ENCODE measurements at places on chromosomes 4 and X. TPM values are rescaled to one million over a fixed set of nuclear protein-coding genes. Genes with fewer than 3 reads are reported as not detected.
A peak's percentile ranks its signal among the peaks of the same experiment; 100 is the strongest.

DNA sequence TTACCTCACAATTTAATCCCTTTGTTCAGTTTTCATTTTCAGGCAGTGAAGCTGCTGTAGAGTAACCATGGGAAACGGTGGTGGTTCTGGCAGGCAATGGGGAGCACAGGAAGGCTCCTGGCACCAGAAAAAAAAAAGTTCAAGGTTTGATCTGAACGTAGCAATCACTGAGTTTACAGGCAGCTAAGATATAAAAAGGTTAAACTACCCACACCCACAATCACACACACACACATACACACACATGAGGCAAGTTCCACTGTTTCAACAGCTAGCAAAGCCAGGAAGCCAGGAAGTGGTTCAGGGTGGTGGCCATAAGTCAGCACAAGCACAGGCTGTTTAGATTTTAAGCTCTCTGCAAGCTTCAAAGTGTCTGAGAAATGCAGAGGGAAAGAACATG is at the start of gene SULT1B1:
Gene SULT1B1, minus strand, starts transcription at position 166 of the 400 bp plus-strand sequence. CDS start 5,403 bp downstream, outside the sequence.
- no peak for DNase-seq

The YY2 gene
- 1.3 TPM for total RNA-seq

- DNase-seq: no peak
Observed at GRCh38 chrX:78957768-78958130, 12.6 kb downstream of the P2RY10 start.

DNA sequence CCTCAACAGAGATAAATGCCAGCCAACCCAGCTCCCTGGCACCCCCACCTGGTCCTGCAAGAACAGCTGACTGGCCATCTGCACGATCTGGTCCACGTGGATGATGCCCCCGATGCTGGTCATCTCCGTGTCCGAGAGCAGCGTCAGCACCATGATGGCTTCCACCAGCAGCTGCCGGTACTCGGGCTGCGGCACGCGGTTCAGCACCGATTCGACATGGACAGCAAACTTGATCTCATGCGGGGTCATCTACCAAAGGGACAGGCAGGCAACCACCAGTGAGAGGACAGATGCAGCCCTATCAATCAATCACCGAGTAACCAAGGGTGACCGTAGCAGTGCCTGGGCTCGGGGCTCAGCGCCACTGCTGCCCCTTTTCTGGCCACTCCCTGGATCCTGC is 89.8 kb downstream of the PHKA2 start:
- no peak for DNase-seq

DNA sequence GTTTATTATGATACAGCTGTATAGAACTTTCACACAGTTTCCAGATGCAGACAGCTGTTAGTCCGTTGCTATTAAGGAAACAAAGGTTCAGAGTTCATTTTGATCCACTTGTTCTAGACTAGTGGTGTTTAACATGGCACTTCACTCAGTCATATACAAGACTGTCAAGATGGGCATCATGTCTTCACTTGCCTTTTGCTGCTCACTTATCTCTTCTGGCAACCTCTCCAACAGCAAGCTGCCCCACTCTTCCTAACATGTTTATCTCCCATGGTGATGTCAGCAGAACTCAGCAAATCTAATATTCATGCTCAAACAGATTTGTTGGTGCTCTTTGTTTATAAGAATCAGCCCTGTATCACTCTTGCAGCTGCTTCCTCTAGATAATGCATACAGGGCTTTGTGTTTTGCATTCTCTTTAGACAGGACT is 236.2 kb upstream of the HAND2 start:
- DNase-seq: no peak

DNA sequence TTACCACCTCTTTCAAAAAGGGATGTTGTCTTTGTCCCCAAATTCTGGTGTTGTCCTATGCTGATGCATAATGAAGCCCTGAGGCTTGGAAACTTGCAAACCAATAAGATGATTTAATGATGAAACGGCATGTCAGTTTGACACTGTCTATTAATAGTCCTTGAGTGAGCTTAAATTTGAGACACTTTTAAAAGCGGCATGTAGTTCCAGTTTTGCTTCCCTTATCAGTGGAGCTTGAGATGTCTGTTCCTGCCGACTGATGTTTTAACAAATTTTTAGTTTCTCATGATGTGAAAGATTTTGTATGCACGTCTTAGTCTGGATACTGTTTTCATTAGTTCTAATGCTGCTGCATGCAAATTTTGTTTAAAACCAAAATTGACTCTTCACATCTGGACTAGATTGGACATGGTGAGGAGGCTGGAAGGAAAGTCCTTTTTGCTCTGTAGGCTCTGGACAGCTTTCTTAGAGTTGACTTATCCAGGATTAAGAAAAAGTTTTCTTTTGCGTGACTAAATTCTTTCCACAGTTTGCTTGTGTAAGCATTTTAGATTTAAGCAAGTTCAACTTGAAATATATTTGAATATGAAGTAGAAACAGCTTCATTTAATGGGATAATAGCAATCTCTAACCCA is 11.7 kb downstream of the C1GALT1C1 start:
- no peak for DNase-seq

- DNase-seq: no peak
Observed at GRCh38 chrX:71870208-71871098, 40.2 kb upstream of the NHSL2 start.

- DNase-seq: no peak
Observed at GRCh38 chr4:143700046-143700415, 444 bp downstream of the FREM3 start.

The MTMR8 gene
- total RNA-seq: 2.5 TPM

GRCh38 chr4:101853691-101854090 is 63.2 kb downstream of the BANK1 start:
- DNase-seq: no peak

DNA sequence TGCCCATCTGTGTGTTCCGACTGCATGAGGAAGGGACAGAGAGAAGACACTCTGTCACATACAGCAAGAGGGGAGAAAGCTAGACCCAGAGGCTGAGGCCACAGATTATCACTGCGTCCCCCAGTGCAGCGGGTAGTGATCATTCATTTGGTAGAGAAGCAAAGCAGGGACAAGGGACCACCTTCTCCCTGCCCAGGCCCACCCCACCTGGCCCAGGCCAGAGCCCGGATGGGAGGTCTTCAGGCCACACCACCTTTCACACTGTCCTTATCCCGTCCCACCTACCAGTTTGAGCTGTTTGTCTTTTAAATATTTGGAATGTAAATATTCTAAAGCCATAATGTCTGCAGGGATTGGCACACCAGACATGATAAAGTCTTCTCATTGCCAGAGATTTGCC is 10.6 kb downstream of the TNIP2 start:
- DNase-seq: no peak

The NSUN7 gene
- total RNA-seq: 6.9 TPM

DNA sequence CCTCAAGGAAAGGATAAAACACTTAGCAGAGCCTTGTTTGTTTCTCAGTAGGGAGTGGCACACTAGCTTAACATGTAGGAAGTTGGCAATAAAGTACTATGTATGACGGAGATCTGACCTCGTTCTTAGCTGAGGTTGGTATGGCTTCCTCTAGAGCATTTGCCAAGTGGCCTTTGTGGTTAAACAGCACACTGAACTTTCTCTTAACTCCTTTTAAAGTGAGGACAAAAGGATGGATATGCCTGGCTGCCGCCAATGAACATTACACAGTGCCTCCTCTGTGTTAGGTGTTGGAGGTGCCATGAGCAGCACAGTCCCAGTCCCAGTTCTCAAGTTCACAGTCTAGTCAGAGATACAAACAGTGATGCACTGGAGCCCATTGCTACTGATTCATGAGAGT is 54.4 kb downstream of the VGLL1 start:
- no peak for DNase-seq

- no peak for DNase-seq
Observed at GRCh38 chr4:124737619-124738018, 25.1 kb upstream of the ANKRD50 start.

DNA sequence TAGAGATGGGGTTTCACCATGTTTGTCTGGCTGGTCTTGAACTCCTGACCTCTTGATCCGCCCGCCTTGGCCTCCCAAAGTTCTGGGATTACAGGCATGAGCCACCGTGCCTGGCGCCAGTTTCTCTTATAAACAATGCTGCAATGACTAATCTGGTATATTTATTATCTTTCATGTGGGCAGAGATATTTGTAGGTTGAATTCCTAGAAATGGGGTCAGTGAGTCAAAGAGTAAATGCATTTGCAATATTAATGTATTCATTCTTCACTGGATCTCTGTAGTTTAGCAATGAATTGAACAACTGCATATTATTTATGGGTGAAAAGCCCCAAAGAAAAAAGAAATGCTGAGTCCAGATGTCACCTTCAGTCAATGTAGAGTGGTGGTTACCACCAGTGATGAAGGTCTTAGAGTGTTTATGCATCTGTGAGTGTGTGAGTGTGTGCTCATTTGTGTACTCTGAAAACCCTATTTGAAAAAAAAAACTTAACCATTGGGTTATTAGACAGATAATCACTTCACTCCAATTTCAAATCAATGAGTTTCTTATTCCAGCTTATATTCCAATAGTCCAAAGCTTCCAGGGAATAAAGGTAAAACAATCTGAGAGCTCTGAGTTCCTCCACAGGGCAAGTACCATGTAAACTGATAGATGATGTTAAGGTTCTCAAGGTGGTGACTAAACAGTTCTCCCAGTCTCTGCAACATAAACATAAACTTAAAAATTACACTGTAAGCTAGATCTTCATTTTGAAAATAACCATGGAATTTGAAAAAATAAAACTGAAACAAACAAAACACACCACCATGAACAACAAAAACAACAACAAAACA is 22.6 kb upstream of the CD38 start:
- no peak for DNase-seq

DNA sequence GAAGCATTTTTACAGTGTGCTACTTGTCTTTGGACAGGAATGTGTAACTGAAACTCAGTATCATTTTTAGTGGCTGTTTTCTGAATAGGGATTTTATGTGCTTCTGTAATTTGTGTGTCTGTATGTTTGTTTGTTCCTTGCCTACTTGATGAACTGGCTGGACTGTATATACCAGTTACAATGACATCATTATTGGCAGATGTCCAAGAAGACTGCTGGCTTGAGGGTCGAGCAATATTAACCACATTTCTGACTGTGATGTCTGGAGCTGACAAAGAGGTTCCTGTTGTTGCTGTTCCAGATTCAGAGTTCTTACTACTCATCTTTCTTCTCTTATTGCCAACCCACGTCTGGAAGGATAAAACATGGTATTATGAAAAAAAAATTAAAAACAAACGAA is 33.0 kb downstream of the HDX start:
- no peak for DNase-seq

DNA sequence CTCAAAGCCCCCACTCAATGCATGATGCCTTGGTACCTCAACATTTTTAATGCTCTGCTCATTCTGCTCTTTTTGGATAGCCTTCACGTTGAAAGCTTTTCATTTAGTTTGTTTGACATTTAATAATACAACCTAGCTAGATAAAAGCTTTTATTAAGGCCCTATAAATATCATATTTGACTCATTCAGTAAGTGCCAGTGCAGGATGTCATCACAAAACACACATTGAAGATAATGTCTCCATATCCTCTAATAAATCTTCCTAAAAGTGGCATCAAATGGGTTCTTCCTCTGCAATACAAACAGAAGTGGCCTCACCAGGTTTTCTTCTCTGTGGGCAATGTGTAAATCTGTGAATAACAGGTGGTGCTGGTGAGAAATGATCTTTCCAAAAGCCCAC is 12.0 kb upstream of the PCYT1B start:
- DNase-seq: no peak

The PNPLA4 gene
- total RNA-seq: 20.4 TPM

DNA sequence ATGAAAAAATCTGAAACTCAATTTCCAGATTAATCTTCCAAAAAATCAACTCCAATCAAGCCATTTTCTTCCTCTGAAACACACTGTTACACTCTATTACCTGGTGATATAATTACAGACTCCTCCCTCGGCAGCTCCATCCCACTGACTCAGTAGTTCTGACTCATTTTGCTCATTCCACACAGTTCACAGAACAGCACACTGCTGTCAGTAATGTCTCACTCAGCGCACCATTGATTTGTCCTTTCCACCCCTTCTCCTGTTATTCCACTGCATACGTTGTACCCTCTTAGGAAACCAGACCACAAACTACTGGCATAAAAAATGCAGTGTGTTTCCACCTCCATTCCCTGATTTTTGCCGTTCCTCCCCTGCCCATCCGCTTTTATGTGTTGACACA is 212.7 kb downstream of the SLIT2 start:
- no peak for DNase-seq

- DNase-seq: no peak
Observed at GRCh38 chr4:8083086-8083825, 75.4 kb downstream of the ABLIM2 start.

The IL2 gene
- 1.8 TPM for total RNA-seq

DNA sequence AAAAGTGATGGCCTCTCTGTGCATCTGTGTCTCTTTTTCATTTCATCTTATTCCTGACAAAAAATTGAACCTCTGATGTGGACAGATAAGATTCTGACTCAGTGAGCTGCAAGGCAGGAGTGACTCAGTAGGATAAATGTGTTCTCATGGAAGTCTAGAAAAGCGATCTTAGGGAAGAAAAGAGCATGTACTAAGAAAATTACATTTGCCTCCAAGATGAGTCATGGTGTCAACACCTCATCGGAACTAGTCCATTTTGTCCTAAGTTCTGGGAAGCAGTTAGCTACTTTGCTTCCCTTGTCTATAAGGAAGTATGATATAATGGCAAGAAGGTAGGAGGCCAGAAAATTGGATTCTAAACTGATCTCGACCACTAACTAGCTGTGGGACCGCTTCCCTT is 83.5 kb upstream of the AFF2 start:
- DNase-seq: no peak

GRCh38 chrX:148499638-148500422 is 587 bp upstream of the AFF2 start:
- peak; percentile 27 for DNase-seq

GRCh38 chr4:37674439-37674838 is 11.7 kb downstream of the RELL1 start:
- DNase-seq: no peak

The TLR10 gene
- not detected for total RNA-seq

GRCh38 chr4:89904524-89904923 is 9.9 kb downstream of the MMRN1 start:
- DNase-seq: no peak

The SSX1 gene
- total RNA-seq: not detected

GRCh38 chr4:45408996-45409395 is 682.6 kb upstream of the GNPDA2 start:
- no peak for DNase-seq

DNA sequence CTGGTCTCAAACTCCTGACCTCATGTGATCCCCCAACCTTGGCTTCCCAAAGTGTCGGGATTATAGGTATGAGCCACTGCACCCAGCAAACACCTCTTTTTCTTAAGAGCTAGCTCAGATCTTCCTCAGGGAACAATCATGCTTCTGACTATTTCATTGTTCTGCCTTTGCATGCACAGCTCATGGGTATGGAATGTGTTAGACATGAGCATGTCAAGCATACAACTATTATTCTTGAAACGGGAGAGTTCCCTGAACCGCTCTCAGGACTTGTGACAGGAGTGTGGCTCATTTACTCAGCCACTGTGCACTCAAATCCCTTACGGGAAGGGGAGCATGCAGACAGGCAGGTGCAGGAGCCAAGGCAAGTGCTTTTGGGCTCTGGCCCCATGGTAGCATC is 231.7 kb upstream of the TAPT1 start:
- DNase-seq: no peak

The AFP gene
- total RNA-seq: 1.2 TPM
